Right atrium auricular region (tissue), 2 donors: ENCODE measurements at places on chromosomes 12 and 14.

DNA sequence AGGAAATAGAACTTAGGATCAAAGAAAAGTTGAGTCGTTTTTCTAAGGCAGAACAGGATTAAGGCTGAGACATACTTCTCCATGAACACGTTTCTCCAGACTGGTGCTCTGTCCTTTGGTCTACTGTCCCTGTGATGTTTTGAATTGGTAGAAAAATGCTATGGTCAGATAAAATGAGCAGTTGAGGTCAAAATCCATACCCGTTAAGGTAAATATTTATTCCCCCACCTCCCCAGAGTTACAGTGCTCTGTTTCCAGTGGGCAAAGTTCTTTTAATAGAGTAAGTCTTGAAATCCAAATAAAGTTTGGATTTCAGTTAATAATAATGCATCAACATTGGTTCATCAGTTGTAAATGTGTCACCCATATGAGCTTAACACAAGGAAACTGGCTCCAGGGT lies 74.5 kb downstream of the PTHLH start:
- no peaks in the 10 kb centered on the region for H3K4me1 ChIP-seq
- H3K27ac ChIP-seq: no peak overlapping the region
- H3K27me3 ChIP-seq: no peaks in the 10 kb centered on the region
- H3K36me3 ChIP-seq: no peaks in the 10 kb centered on the region

DNA sequence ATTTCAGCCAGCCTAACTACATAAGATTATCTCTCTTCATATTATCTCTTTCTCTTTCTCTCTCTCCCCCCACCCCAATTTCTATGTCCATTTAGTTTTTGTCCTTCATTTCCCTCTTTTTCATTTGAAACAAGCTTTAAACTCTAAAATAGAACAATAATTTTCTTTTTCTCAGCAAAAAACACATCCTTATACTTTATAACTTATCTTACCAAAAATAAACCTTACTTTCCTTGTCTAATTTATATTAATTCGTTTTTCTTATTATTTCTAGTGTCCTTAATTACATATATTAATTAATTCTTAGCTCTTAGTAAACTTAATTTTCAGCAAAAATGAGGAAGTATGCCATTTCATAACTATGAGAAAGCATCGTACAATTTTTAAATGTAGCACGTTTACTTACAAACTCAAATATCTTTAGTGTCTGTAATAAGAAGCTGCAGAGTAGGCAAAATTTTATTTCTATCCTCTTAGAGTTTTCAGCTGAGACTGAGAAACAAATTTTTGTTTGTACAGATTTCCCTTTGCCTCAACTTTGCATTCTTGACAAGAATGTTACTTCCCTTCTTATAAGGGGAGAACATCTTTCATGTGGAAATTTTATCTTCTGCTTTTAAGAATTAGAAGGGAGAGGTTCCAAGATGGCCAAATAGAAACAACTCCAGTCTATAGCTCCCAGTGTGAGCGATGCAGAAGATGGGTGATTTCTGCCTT lies 65.1 kb upstream of the ST8SIA1 start:
- no peaks in the 10 kb centered on the region for H3K4me1 ChIP-seq
- H3K4me3 ChIP-seq: no peak overlapping the region
- H3K36me3 ChIP-seq: no peaks in the 10 kb centered on the region
- no peak overlapping the region for H3K27ac ChIP-seq
- no peak for DNase-seq

GRCh38 chr14:96039633-96040311 lies 610 bp downstream of the C14orf132 start:
- H3K36me3 ChIP-seq: no peaks in the 10 kb centered on the region
- no peaks in the 10 kb centered on the region for H3K27me3 ChIP-seq
- H3K4me1 ChIP-seq: peaks cover 29% of the 10 kb centered on the region
- DNase-seq: no peak

DNA sequence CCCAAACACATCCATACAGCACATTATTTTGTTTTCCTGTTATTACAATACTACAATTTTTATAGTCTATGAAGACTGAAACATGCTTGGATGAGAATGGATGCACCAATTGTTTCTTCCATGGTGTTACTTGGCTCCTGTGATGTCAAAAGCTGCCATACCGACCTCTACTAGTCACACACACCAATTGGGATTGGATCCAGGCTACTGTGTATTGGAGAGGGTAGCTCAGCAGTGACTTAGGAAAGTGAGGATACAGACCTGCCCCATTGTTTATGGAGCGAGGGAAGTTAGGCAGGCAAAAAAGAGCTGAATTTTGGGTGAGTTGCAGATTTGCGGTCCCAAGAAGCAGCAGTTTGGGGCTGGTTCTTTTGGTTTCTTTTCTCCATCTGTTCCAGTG lies 30.8 kb upstream of the AKAP6 start:
- H3K4me1 ChIP-seq: peaks cover 6% of the 10 kb centered on the region
- no peaks in the 10 kb centered on the region for H3K36me3 ChIP-seq
- DNase-seq: no peak
- no peaks in the 10 kb centered on the region for H3K27me3 ChIP-seq
- no peak overlapping the region for H3K4me3 ChIP-seq

DNA sequence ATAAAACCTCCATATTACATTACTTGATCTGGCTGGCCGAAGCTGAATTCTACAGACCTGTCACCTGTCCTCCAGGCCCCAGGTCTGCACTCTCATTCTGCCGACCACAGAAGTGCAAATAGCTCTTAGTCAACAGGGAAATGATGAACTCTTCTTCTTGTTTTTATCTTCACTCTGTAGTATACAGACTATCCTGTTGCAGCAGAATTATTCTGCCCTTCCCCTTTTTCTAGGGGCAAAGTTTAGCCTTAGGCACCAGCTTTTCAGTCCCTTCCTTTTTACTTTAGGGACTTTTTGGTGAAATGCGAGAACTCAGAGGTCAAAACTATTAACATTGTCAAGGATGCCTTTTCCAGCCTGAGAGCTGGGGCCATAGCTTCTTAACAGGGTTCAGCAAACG lies 229.6 kb upstream of the EGLN3 start:
- no peak overlapping the region for H3K4me3 ChIP-seq
- DNase-seq: no peak
- no peak overlapping the region for H3K27ac ChIP-seq

DNA sequence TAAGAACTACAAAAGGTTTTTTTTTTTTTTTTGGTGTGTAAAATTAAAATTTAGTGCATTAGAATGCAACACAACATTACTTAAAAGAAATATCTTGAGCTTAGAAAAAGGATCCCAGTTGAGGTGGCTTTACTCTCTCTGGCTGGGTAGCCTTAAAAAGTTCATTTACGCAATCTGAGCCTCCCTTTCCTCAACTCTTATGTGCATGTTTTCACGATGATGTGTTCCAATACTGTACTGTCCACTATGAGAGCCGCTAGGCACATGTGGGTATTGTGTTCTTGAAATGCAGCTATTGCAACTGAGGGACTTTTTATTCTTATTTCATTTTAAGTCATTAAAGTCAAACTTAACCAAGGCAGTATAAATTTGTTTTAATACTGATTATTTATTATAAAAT lies 460.9 kb upstream of the SYT1 start:
- H3K36me3 ChIP-seq: no peaks in the 10 kb centered on the region
- no peaks in the 10 kb centered on the region for H3K4me1 ChIP-seq
- DNase-seq: no peak
- H3K4me3 ChIP-seq: no peak overlapping the region
- no peaks in the 10 kb centered on the region for H3K27me3 ChIP-seq

DNA sequence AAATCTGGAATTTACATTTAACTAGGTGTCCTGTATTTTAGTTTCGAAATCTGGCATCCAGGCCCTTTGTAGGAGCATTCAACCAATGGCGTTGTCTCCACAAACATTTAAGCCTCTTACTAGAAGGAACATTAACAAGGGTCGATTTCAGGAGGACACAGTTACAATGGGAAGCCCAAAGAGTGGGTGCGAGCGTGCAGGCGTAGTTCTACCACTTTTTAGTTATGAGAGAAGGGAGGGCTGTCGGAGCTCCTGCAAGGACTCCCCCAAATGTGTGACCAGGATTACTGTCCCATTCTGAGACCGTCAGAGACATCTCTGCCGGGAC lies 365 bp upstream of the ABHD4 start:
- H3K4me1 ChIP-seq: peaks cover 17% of the 10 kb centered on the region
- no peak for DNase-seq
- H3K27ac ChIP-seq: peak overlapping the region; percentile 94
- H3K4me3 ChIP-seq: peak overlapping the region; percentile 83
- H3K27me3 ChIP-seq: no peaks in the 10 kb centered on the region

- no peaks in the 10 kb centered on the region for H3K4me1 ChIP-seq
- H3K27ac ChIP-seq: no peak overlapping the region
- DNase-seq: no peak
- H3K27me3 ChIP-seq: no peaks in the 10 kb centered on the region
- no peak overlapping the region for H3K4me3 ChIP-seq
Measured at GRCh38 chr14:96082420-96083300, 43.5 kb downstream of the C14orf132 start.

DNA sequence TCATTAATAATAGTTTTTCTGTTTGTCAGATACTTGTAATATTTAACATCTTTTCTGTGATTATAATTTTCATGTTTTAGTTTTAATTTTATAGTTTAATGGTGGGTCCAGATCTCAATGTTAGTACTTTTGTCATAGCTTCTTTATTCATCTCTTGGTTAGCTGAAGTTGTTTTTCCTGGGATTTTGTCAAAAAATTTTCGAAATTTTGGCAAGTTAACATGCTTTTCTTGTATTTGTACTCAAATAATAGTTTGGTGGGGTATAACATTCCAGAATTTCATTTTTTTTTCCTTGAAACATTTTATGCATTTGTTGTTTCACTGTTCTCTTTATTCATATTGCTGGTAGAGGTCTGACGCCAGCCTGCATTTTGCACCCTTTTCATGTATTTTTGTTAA lies 45.5 kb downstream of the KTN1 start:
- H3K27ac ChIP-seq: no peak overlapping the region
- no peak for DNase-seq
- no peak overlapping the region for H3K4me3 ChIP-seq
- H3K27me3 ChIP-seq: no peaks in the 10 kb centered on the region
- no peaks in the 10 kb centered on the region for H3K4me1 ChIP-seq
- H3K36me3 ChIP-seq: peaks cover 28% of the 10 kb centered on the region

- no peak overlapping the region for H3K4me3 ChIP-seq
- H3K4me1 ChIP-seq: no peaks in the 10 kb centered on the region
- no peaks in the 10 kb centered on the region for H3K36me3 ChIP-seq
- H3K27me3 ChIP-seq: no peaks in the 10 kb centered on the region
Measured at GRCh38 chr14:100701314-100701713, 25.4 kb upstream of the DLK1 start.

DNA sequence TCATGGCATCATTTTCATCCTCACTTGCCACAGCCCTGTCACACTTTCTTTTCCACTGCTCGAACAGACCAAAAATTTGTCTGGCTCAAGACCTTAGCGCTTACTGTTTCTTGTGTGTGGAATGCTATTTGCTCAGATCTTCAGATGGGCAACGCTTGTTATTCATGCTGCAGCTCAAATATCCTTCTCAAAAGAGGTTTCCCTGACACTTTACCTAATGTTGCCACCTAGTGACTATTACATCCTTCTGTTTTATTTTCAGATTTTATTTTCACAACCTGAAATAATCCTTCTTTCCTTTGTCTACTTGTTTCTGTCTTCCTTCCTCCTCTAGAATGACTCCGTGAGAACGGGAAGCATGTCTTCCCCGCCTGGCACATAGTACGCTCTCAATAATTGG lies 5.6 kb downstream of the FBXO33 start:
- peaks cover 62% of the 10 kb centered on the region for H3K4me1 ChIP-seq
- H3K4me3 ChIP-seq: no peak overlapping the region
- no peaks in the 10 kb centered on the region for H3K27me3 ChIP-seq
- DNase-seq: no peak

GRCh38 chr12:108043286-108043685 lies 85.8 kb upstream of the WSCD2 start:
- no peak overlapping the region for H3K27ac ChIP-seq
- no peaks in the 10 kb centered on the region for H3K27me3 ChIP-seq
- no peak for DNase-seq
- H3K36me3 ChIP-seq: no peaks in the 10 kb centered on the region
- H3K4me3 ChIP-seq: no peak overlapping the region

- no peaks in the 10 kb centered on the region for H3K4me1 ChIP-seq
- DNase-seq: no peak
- no peak overlapping the region for H3K4me3 ChIP-seq
- H3K27ac ChIP-seq: no peak overlapping the region
- no peaks in the 10 kb centered on the region for H3K27me3 ChIP-seq
- H3K36me3 ChIP-seq: peaks cover 46% of the 10 kb centered on the region
Measured at GRCh38 chr12:67299526-67299925, 30.4 kb downstream of the CAND1 start.

DNA sequence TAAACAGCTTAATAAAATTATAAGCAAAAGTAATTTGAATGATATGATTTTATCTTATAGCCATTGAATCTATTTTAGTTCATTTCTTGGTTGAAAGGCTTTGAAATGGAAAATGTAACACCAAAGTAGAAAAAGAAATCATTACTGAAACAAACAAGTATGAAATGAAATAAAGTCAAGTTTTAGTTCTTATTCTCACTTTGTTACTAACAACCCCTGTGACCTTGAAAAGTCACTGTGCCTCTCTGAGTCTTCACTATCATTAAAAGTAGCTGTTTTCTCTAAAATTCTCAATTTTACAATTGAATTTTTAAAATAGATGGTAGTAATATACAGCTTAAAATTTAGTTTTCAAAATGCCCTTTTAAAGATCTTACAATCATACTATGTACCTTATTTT lies 32.4 kb upstream of the SLC17A8 start:
- no peaks in the 10 kb centered on the region for H3K4me1 ChIP-seq
- no peak overlapping the region for H3K4me3 ChIP-seq
- DNase-seq: no peak
- H3K27ac ChIP-seq: no peak overlapping the region

DNA sequence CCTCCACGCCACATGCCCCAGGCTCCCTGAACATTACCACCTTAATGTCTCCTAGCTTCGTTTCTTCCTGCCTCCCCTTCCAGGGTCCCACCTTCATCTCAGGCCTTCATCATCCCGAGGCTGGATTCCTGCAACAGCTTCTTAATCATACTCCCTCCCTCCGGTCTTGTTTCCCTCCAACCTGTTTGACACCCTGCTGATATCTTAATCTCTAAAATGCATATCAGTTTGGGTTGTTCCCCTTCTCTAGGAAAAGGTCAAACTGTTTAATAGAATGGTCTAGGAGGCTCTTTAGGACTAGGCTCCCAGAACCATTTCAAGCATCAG lies 125.5 kb upstream of the ARHGAP5 start:
- H3K27ac ChIP-seq: no peak overlapping the region
- no peak overlapping the region for H3K4me3 ChIP-seq
- no peaks in the 10 kb centered on the region for H3K27me3 ChIP-seq
- DNase-seq: no peak
- no peaks in the 10 kb centered on the region for H3K36me3 ChIP-seq

DNA sequence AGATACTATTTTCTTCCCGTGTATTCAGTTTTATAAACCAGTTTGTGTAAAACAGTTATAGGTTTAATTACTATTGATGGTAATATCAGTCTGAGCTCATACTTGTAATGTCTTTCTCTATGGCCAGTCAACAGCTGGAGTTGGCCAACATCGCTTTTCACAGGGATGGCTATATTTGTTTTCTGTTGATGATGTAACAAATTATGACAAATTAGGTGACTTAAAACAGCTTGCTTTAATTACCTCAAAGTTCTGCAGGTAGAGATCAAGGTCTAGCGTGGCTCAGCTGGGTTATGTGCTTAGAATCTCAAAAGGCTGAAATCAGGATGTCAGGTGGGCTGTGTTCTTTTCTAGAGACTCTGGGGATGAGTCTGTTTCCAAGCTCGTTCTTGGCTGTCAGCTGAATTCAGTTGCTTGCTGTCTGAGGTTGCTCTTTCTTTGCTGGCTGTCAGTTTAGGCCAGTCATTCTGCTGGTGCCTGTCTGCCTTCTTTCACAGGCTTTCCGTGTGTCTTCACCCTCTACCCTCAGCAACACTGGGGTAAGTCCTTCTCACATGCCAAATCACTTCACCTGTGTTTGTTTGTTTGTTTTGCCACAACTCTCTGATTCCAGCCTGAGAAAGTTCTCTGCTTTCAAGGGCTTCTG lies 370.2 kb upstream of the E2F7 start:
- H3K36me3 ChIP-seq: no peaks in the 10 kb centered on the region
- no peak overlapping the region for H3K27ac ChIP-seq
- H3K4me3 ChIP-seq: no peak overlapping the region
